ENCODE measurements at places on chromosomes 5 and 9.
A peak's percentile ranks its signal among the peaks of the same experiment; 100 is the strongest.

DNA sequence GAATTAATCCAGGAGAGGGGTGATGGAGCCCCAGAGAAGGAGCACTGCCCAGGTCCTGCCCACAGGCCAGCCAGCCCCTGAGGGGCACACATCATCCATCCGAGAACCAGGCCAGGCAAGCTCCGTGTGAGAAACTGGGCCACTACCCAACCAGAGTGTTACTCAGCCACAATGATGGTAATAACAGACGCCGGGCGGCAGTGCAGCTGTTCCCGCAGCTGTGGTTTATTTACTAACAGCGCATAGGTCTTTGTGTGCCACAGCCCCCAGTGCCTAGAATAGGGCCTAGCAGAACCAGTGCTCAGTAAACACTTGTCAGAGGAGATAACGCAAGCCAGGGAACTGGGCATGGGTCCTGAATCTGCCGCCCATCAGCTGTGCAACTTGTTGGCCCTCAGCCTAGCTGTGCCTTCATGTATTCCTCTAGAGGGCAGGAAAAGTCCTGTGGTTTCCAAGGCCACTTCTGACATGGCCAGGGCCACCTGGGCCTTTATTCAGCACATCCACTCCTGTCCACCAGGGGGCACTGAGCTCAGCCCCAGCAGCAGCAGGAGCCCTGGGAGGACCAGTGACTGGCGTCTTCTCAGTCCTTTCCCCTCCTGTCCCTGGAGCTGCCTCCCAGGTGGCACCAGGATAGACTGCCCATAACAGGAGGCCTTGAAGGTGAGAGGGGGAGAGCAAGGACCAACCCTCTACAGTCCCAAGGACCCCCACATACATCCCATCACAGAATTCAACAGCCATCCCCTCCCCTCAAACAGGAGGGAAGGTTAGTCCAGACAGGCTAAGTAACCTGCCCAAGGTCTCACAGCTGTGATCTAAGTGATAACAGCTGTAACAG is 2.1 kb downstream of the MXD3 start:
- peak; percentile 83 for DNase-seq

GRCh38 chr5:127758766-127759283 is 55.6 kb downstream of the CCDC192 start:
- no peak for DNase-seq

- DNase-seq = no peak
These were observed 756.0 kb upstream of the C9orf72 start for GRCh38 chr9:28329323-28329722.

DNA sequence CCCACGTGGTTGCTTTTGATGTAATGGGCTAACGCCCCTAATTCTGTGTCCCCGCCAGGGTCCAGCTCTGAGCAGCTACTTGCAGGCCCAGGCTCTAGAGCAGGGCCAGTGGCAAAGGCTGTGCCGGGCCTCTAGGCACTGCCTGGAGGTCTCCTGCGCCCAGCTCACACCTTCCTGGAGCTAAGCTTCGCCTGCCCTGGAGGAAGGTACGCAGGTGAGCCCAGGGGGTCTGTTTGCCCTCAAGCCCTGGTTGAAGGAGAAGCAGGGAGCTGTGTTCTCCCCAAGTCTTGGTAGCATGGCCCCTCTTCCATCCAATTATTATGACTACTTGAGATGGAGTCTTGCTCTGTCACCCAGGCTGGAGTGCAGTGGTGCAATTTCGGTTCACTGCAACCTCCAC is 5.2 kb upstream of the LMX1B start:
- no peak for DNase-seq

GRCh38 chr9:121050128-121050988 is at the start of gene C5:
Gene C5 (minus strand): TSS chr9:121050275. CDS start chr9:121050246, 29 bp downstream.
- DNase-seq = no peak

Measured in PC-9 (cell line).